ENCODE measurements at places on chromosomes 2 and 18.

DNA sequence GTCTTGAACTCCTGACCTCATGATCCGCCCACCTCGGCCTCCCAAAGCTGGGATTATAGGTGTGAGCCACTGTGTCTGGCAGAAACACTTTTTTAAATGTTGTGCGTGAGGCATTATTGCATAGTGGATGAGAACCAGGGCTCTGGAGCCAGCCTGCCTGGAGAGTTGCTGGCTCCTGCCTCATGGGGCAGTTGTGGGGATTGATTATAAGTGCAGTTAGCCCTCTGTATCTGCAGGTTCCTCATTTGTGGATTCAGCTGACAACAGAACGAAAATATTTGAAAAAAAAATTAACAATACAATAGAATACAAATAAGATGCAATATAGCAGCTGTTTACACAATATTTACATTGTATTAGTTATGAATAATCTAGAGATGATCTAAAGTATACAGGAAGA is 129.4 kb upstream of the EML6 start:
- no peak for ATAC-seq

DNA sequence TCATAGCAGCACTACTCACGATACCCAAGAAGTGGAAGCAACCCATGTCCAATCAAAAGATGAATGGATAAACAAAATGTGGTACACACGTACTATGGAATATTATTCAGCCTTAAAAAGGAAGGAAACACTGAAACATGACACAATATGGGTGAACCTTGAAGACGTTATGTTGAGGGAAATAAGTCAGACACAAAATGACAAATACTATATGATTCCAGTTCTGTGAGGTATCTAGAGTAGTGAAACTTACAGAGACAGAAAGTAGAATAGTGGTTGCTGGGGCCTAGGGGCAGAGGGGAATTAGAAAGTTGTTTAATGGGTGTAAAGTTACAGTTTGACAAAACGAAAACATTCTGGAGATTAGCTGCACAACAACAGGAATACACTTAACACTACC is 24.7 kb downstream of the TLK1 start:
- ATAC-seq: no peak

- ATAC-seq: no peak
Measured at GRCh38 chr2:120403676-120404075, 57.7 kb downstream of the INHBB start.

DNA sequence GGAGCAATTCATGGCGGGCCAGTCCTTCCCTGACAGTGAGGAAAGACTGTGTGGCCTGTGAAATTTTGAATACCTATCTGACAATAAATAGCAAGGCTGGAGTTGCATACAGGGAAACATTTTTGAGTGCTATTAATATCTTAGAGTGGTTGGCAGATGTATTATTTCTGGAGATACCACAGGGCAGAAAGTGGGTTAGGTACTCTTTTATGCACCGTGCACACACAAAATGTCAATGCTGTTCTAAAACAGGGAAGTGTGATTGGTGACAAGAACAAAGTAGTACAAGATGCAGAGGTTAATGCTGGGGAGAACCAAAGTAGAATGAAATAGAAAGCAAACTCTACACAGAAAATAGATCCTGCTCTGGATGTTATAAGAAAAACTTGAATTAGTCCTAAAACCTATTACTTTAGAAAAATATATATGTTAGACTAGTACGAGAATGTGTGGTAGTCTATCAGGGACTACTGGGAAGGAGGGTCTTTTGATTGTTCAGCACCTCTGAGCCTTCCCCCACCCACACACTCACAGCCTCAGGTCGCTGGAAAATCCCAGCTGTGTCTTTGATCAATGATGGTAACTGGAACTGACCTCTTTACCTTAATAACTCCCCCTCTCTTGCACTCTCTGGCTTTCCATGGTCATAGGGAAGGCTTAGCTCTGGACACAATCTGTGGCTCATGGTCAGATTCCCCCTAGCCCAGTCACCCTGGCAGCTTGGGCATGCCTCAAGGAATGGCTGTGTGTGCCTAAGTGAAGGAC is 58.2 kb downstream of the SERPINB8 start:
- no peak for ATAC-seq

- ATAC-seq: no peak
Measured at GRCh38 chr2:13597176-13597575, 880.4 kb downstream of the TRIB2 start.

DNA sequence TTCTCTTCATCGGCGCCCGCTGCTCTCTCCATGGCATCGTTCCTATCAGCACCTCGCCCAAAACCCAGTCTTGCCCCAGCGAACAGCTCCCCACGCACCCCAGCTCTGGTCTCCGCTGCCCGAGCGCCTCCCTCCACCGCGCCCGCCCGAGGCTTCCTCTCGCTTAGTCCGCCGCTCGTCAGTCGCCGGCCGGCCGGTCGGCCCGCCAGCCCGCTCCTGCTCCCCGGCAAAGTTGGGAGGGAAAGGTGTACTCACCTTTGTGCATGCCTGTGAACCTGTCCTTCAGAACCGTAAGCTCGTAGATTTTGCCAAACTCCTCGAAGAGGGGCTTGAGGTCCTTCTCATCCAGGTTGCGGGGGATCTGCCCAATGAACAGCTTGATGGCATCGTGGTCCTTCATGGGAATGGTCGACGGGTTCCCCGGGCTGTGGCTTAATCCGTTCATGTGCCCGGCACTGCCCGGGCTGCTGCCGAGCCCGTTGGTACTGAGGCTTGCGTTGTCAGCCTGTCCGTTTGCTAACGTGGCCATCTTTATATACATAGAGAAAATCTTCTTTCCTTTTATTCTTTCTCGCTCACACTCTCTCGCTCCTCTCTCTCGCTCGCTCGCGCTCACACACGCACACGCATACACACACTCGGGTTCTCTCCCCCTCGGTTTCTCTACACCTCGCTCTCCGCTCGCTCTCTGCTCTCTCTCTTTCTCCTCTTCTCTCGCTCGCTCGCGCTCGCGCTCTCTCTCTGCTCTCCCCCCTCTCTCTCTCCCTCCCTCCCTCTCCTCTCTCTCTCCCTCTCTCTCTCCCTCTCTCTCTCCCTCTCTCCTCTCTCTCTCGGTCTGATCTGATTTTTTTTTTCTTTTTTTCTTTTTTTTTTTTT is at the start of gene CELF4:
Gene CELF4, minus strand, starts transcription at position 698 of the 876 bp plus-strand sequence.
- peak; percentile 65 for ATAC-seq

- ATAC-seq: peak; percentile 79
Measured at GRCh38 chr2:133085646-133086045, 415.6 kb upstream of the LYPD1 start.

GRCh38 chr2:233528182-233528581 is 38.4 kb downstream of the USP40 start:
- ATAC-seq: no peak

- no peak for ATAC-seq
Measured at GRCh38 chr18:2147476-2148230, 423.7 kb downstream of the METTL4 start.

GRCh38 chr2:134377730-134378129 is 123.9 kb downstream of the MGAT5 start:
- ATAC-seq: no peak

DNA sequence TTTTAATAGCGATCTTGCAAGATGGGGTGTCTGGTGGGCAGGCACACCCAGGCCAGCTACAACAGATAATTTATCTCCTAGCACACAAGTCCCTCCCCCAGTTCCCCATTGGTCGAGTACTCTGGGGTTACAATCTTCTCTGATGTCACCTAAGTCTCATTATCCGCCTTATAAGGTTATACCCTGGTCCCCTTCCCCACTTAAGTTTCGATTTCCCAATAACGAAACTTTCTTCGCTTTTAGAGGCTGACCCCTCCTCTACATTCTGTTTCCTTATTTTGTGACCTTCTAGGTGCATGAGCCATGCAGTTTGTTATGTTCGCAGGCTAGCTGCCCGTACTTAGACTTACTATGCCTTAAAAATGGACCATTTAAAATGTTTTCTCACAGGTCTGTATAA is 180.1 kb downstream of the CAPN13 start:
- ATAC-seq: no peak

DNA sequence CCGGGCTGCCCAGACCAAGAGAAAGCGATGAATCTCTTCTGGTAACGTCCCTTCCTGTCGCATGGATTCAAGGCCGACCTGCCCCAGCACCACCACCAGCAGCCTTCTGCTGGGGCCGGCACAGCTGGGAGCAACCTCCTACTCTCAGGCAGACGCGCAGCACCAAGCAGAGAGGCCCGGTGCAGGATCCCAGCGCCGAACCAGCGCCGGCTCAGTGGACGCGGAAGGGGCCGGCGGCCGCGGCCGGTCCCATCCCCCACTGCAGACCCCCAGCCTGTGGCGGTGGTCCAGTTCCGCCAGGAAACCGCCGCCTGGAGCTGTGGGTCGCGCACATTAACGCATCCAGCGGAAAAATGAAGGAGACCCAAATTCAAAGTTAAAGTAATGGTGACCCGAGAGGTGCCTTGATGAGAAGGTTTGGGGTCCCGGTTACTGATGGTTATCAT is 525 bp upstream of the MAL start:
- no peak for ATAC-seq

GRCh38 chr18:50724751-50725151 is 95.1 kb downstream of the MRO start:
- ATAC-seq: no peak

GRCh38 chr2:85811180-85812093 is 57.6 kb downstream of the ATOH8 start:
- ATAC-seq: no peak

GRCh38 chr2:167652401-167652800 is 595.0 kb downstream of the STK39 start:
- ATAC-seq: no peak

GRCh38 chr2:97967216-97967592 is 28.5 kb downstream of the TMEM131 start:
- no peak for ATAC-seq

GRCh38 chr2:237026981-237027711 is 58.5 kb upstream of the COPS8 start:
- peak; percentile 83 for ATAC-seq

DNA sequence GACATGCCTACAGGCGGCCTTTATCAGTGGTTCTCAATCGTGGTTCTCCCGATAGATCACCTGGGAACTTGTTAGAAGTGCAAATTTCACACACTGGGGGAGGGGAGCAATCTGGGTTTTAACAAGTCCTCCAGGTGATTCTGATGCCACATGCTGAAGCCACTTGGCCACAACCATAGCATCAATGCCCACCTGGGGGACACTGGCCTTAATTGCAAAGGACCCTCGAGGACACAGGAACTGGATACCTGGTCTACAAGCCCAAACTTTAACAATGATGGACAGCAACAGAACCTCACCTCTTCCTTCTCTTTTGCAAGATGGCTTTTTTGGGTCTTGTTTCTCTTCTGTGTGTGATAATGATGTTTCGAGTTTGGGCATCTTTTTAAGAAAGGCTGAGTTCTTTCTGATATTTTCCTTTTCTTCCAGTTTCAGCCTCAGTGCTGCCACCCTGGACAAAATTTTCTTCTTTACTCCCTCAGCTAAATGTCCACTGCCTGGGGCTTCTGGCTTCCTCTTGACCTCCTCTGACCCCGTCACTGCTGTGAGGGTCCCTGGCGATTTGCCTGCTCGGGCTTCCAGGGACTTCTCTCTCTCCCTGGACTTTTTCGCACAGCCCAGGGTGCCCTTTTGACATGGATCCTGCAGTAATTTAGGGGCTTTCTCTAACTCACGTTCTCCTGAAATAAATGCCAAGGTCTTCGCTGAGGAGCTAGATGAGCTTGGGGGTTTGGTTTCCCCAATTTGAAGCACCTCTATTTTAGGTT is 94.2 kb downstream of the ALPK2 start:
- ATAC-seq: no peak

- ATAC-seq: no peak
Measured at GRCh38 chr2:1219901-1220573, 193.2 kb upstream of the TPO start.

DNA sequence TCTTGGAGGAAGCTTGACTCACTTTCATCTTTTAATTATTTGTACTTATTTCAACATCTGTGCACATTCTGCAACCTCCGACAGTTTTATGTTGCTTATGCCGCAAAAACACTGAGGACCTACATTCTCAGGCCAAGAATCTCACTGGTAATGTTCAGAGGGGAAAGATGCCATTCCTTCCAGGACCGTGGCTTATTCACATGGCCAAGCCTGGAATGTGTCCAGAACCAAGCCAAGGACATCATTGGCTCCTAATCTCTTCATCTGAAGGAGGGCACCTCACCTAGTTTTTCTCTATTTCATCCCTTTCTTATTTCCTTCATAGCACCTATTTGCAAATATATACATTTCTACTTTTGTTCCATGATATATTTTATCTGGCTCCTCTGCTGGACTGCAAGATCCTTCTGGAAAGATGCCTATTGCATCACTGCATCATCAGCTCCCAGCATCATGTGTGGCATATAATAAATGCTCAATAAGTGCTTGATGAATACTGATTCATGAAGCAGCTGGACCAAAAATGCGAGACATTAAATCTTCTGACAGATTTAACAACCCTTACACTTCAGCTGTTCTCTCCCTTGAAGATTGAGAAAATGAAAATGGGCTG is 377.1 kb downstream of the TNS1 start:
- ATAC-seq: no peak

DNA sequence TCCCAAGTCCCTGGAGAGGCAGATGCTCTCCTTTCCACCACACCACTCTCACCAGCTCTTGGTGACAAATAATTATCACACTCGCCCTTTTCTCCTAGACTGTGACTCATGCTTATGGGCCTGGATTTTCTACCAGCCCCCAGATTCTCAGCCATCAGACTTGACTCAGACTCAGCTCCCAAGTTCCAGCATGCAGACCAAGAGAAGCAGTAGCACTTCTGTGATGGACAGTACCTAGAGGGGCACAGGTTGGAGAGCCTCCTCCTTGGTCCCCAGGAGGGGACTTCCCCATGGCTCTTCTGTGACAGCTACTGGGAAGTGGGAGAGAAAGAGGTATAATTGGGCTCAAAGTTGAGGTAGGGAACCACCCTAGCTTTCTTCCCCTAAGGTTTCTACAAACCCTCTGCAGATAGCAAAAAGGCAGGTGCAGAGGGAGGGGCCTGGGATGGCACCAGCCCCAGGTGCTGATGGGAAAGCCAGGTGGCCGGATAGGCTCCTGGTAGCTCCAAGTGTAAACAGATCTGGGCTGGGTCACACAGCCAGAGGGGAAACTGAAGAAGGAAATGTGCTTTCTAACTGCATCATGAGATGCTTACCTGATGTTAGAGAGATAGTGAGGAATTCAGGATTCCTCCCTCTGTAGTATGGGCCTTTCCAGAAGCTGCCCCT is 4.1 kb downstream of the TCF23 start:
- 0 out of 3 replicates have a peak, but pooled peaks have one; percentile 16 for ATAC-seq

- ATAC-seq: peak; percentile 82
Measured at GRCh38 chr2:95314964-95315611, 17.9 kb downstream of the KCNIP3 start.

- no peak for ATAC-seq
Measured at GRCh38 chr2:86204458-86204857, 5.2 kb downstream of the MRPL35 start.

- ATAC-seq: no peak
Measured at GRCh38 chr18:10775026-10775425, 249.2 kb downstream of the NAPG start.

Measured in SK-N-SH treated with all-trans-retinoic acid at 6 μM for 48 hours (cell line).